DMS53 (cell line): ENCODE measurements at places on chromosomes 6 and 20.
A peak's percentile ranks its signal among the peaks of the same experiment; 100 is the strongest.

DNA sequence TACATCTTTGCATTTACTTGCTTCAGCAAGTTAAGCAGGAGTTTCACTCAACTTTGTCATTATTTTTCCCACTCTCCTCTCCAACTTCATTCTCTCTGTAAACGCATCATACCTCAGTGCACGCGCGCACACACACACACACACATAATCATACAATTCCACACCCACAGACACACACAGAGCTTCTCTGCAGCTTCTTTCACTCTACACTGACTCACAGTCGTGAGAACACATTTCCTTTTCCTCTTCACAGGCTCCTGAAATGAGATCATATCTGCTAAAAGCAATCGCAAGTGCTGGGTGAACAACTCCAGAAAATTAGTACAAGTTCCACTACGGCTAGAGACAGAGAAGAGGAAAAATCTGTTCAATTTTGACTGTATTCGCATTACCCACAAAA, 215.4 kb downstream of the PTPRT start:
- no peak for DNase-seq

- no peak for DNase-seq
Measured at GRCh38 chr6:36073587-36073986, 46.0 kb downstream of the MAPK14 start.

- no peak for DNase-seq
Measured at GRCh38 chr6:106077881-106078280, 8.3 kb upstream of the PRDM1 start.

GRCh38 chr20:44402391-44403193, 47.1 kb downstream of the HNF4A start:
- DNase-seq, result peak; percentile 62

GRCh38 chr6:25832670-25833069, 818 bp upstream of the SLC17A1 start:
- no peak for DNase-seq

GRCh38 chr6:65760285-65760684, 53.3 kb upstream of the EYS start:
- DNase-seq, result peak; percentile 61

GRCh38 chr6:40788661-40789655, 201.8 kb upstream of the LRFN2 start:
- no peak for DNase-seq

- DNase-seq, result no peak
Measured at GRCh38 chr6:12958052-12958706, 241.6 kb downstream of the PHACTR1 start.

- DNase-seq, result no peak
Measured at GRCh38 chr20:846894-847278, 13.4 kb downstream of the FAM110A start.

- DNase-seq, result peak; percentile 61
Measured at GRCh38 chr6:41442800-41443501, 103.2 kb upstream of the FOXP4 start.

DNA sequence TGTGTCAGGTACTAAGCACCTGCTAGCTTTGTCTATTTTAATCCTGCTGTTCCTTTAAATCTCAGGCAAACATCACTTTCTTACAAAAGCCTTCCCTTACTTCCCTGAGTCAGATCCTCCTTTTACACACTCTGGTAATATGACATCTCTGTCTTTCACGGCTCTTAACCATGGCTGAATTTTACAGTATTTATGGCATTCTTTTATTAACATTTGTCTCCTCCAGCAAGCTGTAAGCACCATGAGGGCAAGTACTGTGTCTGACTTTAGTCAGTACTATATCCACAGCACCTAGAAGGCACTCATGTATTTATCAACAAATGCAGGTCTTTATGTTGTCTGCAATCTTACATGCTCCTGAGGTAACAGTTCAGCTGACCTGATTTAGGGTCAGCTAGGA, 33.7 kb upstream of the HBS1L start:
- DNase-seq, result no peak

- no peak for DNase-seq
Measured at GRCh38 chr6:145689529-145689928, 45.8 kb downstream of the EPM2A start.

- DNase-seq, result peak; percentile 17
Measured at GRCh38 chr6:25987845-25988244, 25.2 kb downstream of the TRIM38 start.

DNA sequence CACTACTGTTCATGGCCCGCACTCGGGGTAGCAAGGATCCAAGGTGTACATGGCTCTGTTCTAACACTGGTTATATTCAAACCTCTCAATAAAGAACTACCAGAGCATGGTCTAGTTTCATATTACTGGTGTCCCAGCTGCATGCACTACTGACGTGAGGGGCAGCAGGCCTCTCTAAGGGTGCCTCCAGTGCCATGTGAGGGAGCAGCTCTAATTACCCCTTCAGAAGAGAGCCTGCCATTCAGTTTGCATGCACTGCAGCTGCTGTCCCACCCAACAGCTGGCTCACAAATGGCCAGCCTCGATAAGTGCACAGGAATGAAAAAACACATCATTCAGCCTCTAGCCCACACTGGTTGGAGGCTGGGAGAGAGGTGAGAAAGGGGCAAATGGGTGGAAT, 85.2 kb downstream of the SMLR1 start:
- no peak for DNase-seq

GRCh38 chr20:43554369-43554768, 4.5 kb upstream of the SGK2 start:
- no peak for DNase-seq

DNA sequence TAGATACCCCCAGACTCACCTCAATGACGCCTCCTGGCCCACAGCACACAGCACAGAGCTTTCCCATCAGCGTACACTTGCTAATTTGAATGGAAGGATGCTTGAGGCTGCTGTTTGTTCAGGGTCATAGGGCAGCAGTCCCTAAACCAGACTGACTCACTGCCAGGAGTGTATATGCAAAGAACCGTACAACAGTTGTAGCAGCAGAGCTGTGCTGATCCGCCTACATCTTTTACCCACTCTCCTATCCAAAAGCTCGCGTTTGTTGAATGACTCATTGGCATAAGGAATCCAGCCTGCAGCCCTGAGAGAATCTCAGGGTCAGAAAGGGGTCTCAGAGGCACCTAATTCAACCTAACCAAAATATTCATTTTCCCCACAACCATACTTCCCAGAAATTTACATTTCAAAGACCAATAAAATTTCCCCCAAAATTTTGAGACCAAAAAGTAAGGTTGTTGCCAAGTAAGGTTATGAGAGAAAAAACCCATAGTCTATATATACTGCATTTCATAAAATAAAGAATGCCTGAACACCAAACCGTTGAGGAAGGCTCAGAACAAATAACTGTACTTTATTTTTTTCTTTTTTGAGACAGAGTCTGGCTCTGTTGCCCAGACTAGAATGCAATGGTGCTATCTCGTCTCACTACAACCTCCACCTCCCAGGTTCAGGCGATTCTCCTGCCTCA, 35.3 kb upstream of the CCND3 start:
- DNase-seq, result no peak

DNA sequence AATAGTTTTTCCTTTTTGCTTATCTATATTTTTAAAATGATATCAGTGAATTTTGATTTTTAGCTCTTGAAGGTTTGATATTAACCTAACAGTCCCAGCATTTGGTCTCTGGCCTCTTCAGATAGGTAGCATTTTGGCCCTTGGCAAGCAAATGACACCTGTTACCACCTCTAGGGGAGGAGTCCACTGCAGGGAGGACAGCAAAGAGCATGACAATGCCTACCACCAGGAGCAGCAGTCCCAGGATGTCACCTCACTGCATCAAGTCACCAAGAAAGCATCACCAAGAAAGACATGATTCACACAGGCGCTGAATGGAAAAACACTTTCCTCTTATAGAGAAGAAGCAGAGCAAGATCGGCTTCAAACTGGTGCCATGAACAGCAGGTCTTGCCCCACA, 224.3 kb downstream of the UBE3D start:
- peak; percentile 1 for DNase-seq

GRCh38 chr6:137033828-137034227, 10.9 kb downstream of the IL20RA start:
- DNase-seq, result no peak

- no peak for DNase-seq
Measured at GRCh38 chr6:46918806-46919205, 2.9 kb downstream of the ADGRF5 start.

GRCh38 chr6:158825038-158825950, 6.1 kb upstream of the EZR start:
- no peak for DNase-seq

DNA sequence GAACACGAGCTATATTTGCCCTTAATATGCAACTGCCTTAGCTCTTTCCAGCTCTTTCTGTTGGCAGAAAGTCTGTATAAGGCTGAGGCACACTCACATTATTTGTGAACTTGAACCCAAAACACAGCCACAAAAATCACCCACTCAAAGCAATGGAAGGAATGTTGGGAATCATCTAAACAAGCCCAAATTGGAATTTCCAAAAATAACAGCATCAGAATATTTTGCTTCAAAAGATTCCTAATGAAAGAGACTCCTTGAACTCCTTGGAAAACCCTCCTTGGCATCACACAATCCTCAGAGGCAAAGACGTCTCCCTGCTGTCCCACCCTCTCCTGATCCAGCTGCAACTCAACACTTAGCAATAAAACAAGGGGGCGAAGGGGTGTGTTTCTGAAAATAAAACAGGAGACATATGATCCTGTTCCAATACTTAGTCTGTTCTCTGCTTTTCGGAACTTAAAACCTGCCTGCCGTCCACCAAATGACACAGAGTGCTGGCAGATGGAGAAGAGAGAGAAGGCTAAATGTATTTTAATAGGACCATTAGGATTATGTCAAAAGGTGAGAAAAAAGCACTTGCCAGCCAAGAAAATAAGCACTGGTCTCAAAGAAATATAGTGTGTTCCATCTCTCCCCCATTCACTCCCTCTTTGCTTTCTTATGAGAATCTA, 320.7 kb upstream of the JARID2 start:
- DNase-seq, result no peak

DNA sequence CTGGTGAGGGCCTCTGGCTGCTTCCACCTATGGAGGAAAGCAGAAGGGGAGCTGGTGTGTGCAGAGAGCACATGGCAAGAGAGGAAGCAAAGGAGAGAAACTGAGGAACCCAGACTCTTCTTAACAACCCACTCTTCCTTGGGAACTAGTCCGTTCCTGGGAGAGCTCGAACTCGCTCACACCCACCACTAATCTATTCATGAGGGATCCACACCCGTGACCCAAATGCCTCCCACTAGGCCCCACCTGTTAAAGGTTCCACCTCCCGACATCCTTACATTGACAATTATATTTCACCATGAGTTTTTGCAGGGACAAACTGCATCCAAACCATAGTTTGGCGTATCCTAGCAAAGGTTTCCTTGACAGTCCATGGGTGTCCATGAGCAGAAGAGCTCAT, 123.2 kb downstream of the TBC1D7 start:
- DNase-seq, result no peak

- no peak for DNase-seq
Measured at GRCh38 chr6:72535124-72535523, 86.7 kb upstream of the KCNQ5 start.

DNA sequence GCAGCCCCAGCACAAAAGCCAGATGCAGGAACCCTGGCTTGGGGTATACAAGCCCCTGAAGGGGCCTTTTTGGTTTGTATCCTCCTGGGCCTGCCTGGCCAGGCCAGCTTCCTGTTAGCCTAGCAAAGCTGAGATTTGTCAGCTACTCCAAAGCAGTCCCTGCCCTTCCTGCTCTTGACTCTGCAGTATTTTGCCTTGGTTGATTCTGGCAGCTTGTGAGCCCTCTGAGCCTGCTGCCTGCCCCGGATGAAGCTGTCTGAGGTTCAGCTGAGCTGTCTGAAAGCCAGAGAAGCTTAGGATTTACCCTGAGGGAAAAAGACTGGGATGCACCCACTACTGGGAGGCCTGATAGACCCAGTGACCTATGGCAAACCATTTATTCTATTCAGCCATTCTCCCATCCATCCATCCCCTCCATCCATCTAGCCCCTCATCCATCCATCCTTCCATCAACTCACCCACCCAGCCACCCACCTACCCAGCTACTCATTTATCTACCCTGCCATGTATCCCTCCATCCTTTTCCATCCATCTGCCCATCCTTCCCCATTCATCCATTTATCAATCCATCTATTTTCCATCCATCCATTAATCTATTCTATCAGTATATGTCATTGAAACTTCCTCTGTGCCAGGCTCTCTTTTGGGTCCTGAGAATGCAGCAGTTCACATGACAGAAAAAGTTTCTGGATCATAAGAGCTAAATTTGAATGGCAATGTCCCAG, 307.5 kb downstream of the DHX35 start:
- no peak for DNase-seq

DNA sequence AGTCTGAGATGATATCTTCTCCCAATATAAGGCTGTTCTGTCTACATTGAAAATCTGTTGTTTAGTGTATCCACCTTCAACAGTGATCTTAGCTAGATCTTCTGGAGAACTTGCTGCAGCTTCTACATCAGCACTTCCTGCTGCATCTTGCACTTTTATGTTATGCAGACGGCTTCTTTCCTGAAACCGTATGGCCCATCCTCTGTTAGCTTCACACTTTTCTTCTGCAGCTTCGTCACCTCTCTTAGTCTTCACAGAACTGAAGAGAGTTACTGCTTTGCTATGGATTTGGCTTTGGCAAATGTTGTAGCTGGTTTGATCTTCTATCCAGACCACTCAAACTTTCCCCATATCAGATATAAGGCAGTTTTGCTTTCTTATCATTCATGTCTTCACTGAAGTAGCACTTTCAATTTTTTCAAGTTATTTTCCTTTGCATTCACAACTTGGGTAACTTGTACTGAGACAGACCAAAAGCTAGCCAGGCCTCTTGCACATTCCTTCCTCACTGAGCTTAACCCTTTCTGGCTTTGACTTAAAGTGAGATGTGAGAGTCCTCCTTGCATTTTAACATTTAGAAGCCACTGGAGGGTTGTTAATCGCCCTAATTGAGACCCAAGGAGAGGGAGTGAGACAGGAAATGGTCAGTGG, 110.1 kb downstream of the PREP start:
- no peak for DNase-seq

DNA sequence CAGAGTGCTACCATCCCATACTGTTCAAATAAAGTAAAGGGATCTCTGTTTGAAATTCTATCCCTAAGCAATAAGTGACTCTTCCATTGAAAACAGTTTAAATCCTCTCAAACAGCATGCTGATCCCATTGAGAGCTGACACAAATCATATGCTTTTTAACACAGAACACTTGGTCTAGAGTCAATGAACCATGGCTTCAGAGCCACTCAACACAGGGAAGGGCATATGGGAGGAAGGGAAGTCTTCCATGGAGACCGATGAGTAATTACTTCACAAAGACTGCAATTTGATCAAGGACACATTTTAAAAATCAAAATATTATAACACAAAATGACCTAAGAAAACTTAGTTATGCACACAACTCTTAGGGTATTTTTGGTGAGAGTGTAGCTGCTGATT, 1073.0 kb upstream of the MAP3K7 start:
- DNase-seq, result peak; percentile 89

DNA sequence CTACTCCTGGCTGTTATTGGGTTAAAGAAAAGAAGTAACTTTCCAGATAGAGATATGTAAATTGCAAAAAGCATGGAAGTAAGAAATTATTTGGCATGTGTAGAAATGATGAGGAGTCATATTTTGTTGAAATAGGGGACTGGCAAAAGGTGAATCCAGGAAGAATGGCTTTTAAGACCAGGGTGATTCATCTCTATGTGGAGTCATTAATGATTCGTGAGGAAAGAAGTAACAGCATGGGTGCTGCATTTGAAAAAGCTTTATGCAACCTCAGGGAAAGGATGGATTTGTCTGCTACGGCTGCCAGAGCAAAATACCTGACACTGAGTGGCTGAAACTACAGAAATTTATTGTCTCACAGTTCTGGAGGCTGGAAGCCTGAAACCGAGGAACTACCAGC, 14.8 kb upstream of the SYNE1 start:
- DNase-seq, result no peak
